ENCODE measurements at places on chromosomes 3 and 15.
A peak's percentile ranks its signal among the peaks of the same experiment; 100 is the strongest.

- no peak for DNase-seq
These were observed 210.3 kb downstream of the RAP2B start for GRCh38 chr3:153372326-153372725.

DNA sequence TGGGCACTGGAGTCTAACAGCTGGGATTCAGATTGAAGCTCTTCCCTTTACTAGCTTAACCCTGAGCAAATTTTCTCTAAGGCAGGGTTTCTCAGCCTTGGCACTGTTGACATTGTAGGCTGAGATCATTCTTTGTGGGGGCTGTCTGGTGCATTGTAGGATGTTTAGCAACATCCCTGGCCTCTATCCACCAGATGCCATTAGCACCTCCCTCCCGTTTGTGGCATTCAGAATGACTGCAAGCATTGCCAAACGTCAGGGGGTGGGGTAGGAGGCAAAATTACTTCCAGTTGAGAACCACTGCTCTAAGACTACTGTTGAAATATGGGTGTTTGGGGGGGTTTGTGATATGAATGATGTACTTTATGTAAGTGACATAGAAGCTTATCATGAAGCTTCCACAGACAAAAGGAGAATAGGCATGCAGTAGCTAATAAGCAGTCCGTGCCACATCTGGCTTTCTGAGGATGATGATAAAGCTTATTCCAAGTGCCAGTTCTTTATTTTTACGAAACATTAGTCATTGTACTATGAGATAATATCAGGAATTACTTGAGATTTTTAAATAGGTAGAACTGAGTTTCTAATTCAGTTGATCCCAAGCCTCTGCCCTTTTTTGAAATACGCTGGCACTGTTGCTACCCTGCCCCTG, 39.3 kb downstream of the NKIRAS1 start:
- DNase-seq, result no peak

- DNase-seq, result no peak
These were observed 23.4 kb upstream of the GALNT15 start for GRCh38 chr3:16151109-16151508.

GRCh38 chr3:42375121-42375800, 35.1 kb downstream of the LYZL4 start:
- no peak for DNase-seq

- DNase-seq, result no peak
These were observed 199.4 kb upstream of the NR2E3 start for GRCh38 chr15:71610728-71611552.

DNA sequence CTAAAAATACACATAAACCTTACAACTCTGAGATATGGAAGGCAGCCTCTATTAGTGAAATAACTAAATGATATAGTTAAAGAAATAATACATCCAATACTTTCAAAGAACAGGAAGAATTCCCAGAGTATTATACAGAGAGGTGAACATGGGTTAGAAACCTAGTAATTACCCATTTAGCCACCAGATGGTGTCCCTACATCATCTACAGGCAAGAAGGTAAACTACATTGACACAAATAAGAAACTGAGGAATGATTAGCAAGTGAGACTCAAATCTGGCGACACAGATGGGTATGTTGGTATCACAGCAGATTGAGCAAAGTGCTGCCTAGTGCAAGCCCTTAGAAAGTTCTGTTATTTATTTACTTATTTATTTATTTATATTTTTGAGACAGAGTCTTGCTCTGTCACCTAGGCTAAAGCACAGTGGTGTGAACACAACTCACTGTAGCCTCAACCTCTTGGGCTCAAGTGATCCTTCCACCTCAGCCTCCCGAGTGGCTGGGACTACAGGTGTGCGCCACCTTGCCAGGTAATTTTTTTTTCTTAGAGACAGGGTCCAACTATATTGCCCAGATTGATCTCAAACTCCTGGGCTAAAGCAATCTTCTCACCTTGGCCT, 28.2 kb downstream of the NEK4 start:
- DNase-seq, result no peak

- no peak for DNase-seq
These were observed 5.0 kb upstream of the HES1 start for GRCh38 chr3:194130807-194131589.

DNA sequence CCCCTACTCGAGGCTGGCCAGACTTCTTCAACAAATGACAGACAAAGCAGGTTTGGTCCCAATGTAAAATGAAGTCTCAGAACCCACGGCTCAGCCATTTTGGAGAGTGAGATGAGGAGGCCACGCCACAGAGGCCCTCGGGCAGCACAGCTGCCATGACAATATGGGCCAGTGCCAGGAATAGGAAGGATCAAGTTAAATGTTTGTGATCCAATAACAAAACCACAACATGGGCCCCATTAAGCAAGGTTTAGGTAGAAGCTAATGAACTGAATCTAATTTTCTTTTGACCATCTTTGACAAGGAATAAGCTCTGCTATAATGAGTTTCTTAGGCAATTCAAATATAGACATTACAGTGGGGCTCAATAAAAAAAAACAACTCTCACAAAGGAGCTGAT, 52.6 kb downstream of the RFTN1 start:
- no peak for DNase-seq

GRCh38 chr3:111210003-111210711, 138.5 kb downstream of the NECTIN3 start:
- DNase-seq, result no peak

- DNase-seq, result no peak
These were observed 60.2 kb downstream of the SCN5A start for GRCh38 chr3:38588995-38589937.

GRCh38 chr3:170690661-170690981, 104.7 kb upstream of the SLC7A14 start:
- DNase-seq, result no peak

DNA sequence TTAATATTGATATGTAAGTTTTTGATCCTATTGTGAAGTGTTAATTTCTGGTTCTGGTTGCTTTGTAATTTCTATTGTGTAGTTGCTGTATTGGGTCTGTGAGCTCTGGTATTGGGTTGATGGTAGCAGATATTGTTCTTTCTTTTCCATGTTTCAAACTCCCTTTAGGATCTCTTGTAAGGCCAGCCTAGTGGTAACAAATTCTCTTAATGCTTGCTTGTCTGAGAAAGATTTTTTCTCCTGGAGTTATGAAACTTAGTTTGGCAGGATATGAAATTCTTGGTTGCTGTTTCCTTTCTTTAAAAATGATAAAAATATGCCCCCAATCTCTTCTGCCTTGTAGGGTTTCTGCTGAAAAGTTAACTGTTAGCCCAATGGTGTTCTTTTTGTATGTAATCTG, 268.6 kb upstream of the PLSCR5 start:
- no peak for DNase-seq

DNA sequence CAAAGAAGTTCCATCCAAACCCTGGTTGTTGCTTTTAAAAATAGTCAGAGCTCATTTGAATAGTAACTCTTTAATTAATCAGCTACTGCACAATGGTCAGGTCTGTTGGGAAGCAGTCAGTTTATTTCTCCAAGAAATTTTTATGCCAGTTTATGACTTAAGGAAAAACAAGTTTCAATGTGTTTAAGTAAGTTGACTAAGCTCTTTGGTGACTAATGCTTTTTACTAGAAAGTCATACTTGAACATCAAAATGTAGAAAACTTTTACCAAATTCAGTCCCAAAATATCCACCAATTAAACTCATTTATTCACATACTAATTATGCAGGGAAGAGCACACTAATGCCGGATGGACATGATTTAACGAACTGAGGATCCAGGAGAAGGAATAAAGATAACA, 22.1 kb downstream of the PRICKLE2 start:
- no peak for DNase-seq

DNA sequence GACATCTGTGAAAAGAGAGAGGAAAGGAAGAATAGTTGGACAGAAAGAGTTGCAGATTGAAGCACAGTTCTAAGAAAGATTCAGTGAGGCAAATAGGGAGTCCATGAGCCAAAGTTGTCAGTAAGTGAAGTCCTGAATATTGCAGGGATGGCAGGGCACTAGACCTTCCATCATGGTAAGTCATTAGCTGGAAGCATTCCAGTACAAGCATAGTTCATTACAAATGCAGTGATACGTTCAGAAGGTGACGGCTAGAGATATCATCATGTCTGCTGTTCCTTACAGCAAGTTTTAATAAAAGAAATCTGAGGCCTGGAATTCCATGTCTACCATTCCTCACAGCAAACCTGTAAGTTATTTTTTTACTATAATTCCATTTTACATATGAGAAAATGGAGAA, 720.1 kb downstream of the GBE1 start:
- no peak for DNase-seq

GRCh38 chr15:95141486-95141885, 910.1 kb downstream of the MCTP2 start:
- no peak for DNase-seq

GRCh38 chr3:24678421-24678865, 183.8 kb upstream of the THRB start:
- no peak for DNase-seq

DNA sequence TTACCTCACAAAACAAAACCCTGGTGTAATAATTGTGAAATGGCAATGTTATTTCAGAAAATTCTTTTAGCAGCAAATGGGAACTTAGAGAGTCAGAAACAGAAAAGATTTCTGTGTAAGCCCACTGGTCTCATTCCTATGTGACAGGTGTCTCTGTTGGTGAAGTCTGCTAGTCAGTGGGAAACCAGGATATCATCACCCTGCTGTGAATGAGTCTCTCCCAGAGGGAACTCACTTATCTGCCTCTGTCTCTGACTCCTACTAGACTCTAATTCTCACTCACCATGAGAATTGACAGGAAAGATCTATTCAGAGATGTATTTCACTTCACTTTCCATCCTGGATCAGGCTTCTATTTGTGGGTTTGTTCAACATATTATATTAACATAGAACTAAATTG, 266.0 kb downstream of the EPHA3 start:
- no peak for DNase-seq

DNA sequence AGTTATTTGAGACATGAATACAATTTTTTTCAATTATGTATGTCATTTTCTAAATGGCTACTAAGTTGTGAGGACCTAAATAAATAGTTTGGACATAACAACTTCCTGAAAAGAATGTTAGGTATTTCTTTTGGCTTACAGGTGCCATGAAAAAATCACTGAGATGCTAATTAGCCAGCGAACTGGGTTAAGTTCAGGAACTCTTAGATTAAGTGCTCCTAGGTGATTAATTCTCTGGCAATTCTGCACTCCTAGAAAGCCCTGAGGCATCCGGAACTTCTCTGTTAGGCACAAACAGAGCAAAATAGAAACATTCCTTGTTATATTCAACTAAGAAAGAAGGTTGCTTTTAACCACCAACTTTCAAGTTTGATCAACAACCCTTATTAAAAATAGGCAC, 192.3 kb downstream of the STAG1 start:
- no peak for DNase-seq

GRCh38 chr3:115165266-115165665, 18.2 kb upstream of the ZBTB20 start:
- DNase-seq, result no peak

DNA sequence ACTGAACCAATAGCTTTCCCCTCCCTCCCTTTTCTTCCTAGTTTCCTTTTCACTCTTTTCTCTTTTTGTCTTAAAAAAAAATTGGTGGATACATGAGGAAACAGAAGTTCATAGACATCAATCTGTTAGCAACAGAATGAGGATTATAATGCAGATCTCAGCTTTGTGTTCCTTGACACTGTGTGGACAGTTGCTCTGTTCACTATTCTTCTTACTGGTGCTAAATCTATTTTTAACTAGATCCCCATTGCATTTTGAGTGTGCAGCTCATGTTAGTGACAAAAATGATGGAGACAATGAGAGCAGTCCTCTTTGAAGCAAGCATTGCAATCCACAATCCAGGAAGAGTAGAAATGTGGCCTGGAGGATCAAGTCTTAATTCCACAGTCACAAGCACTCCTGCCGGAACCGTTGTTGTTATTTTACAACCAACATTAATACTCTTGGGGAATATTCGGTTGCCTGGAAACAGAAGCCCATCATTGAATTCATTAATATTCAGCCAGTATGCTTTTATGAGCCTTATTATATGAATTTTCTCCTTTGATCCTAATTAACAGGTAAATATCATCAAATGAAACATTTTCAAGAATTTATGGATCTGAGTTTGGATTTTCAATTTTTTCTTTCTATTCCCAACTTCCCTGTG, 1016.8 kb downstream of the NTRK3 start:
- DNase-seq, result no peak

- no peak for DNase-seq
These were observed 62.9 kb upstream of the FNDC3B start for GRCh38 chr3:171976526-171976925.

GRCh38 chr3:53350652-53351051, 3.3 kb upstream of the DCP1A start:
- DNase-seq, result peak; percentile 40

GRCh38 chr3:100260081-100260684, 609 bp upstream of the TBC1D23 start:
- DNase-seq, result peak; percentile 46

GRCh38 chr3:157312376-157312745, 124.3 kb upstream of the PTX3 start:
- no peak for DNase-seq

DNA sequence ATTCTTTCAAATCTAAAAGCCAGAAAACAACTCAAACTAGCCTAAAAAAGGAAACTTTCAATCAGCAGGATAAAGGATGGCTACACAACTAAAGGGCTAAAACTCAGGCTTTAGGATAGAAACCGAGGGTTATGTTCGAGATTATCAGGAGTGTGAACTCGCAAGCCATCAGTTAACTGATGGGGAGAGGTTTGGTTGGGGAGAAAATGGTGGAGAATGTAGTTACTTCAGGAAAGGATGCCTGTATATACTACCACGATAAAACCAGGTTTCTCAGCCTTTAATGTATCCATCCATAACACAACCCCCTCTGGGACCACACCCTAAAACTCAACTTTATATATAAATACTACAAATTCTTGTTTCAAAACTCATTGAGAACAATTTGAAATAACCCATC, 22.2 kb downstream of the TRA2B start:
- DNase-seq, result no peak

DNA sequence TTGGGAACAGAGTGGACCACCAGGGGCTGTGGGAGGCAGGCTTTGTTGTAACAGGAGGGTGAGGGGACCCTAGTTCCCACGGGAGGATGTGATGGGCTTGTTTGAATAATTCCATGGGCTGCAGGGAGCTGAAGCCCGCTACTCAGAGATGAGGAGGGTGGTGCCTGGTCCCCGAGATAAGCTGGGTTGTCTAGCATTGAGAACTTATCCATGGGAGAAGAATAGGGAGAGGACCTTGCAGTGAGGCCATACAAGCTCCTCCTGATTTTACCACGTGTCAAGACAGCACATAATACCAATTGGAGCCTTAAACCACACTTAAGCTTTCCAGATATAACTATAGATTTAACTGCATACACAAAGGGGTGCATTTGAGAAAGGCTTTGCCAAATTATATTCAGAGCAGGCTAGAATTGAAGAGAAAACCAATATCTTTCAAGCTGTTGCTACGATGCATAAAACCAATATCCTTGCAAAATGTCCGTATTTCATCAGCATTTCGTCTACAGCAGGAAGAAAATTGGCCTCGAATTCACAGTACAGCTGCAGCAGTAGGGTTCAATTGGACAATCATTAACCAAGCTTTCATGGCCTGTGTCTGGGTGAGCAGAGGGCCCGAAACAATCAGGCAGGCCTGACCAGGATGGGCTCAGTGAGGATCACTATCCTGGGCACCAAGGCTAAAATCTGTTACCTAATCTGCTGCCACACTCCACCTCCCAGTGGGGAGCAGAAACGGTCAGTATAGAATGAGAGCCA, 500.7 kb downstream of the OCA2 start:
- DNase-seq, result no peak

GRCh38 chr3:60578936-60579335, 672.3 kb downstream of the FHIT start:
- DNase-seq, result no peak

GRCh38 chr3:169861871-169862270, 7.9 kb downstream of the LRRC31 start:
- no peak for DNase-seq

- peak; percentile 67 for DNase-seq
These were observed 99.5 kb upstream of the FAM98B start for GRCh38 chr15:38354315-38354929.
